ENCODE measurements at places on chromosomes 16 and 17.

DNA sequence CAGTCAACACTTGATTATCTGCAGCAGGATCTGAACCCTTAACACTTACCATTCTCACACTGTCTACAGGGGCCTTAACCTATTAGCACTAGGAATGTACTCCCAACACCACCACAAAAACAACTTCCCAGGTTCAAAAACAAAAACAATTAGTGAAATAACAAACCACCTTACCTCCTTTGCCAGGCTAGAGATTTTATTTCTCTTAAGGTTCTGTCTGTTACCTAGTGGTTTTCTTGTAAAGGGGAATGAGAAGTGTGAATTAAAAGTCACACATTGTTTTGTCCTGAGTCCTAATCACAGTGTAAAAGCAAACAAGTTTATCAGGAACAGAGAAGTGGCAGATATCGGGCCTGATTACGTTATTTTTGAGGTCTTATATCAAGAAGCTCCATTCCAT lies 9.7 kb downstream of the SMARCE1 start:
- DNase-seq: no peak

DNA sequence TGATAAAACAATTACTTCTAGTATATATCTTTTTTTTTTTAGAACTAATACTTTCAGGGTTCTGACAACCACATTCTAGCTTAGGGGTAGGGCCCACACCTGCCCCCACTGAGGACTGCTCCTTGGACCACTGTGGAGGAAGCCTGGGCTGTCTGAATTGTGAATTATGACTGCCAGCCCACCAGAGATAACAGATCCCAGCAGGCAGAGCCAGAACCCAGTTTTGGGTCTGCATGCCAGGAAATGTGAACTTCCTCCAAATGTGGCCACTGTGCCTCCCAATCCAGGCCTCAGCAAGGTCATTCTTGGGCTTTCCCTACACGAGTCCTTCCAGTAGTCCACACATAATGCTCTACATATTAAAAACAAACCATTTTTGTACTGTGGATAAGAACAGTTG lies 15.9 kb downstream of the VEZF1 start:
- no peak for DNase-seq

DNA sequence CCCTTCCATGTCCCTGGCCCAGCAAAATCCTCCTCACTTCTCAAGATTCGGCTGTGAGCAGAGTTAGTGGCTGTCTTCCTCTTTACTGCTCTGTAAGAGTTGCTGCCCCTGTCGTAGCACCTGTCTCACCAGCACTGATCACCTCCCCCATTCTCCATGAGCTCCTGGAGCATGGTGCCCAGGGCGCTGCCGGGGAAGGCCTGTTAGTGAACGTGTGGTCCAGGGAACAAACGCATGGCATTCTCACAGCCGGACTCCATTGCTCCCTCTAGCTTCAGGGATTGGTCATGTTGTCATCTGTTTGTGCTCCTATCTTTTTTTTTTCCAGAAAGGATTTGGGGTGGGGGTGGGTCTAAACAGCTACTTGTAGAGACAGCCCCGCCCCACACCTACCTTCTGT lies 141.2 kb downstream of the CMIP start:
- no peak for DNase-seq

- DNase-seq: no peak
Measured at GRCh38 chr16:54245788-54246453, 40.7 kb downstream of the IRX3 start.

DNA sequence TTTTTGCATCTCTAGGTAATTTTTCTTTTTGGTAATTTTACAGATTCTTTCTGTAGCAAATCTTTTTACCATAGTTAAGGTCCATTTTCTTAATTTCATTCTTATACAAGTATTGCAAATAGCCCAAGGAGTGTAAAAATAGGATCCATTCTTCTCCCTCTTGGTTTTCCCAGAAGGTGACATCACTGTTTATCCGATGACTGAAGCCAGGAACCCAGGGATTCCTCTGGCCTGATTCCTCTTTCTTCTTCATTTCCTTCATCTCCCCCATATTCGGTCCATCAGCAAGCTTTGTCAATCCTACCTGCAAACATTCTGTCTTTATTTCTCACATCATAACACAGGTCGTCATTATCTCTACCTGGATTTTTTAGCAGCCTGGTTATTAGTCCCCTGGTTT lies 5.3 kb downstream of the RBBP6 start:
- DNase-seq: no peak
